Activated CD4-positive, alpha-beta T cell treated with anti-CD3 and anti-CD28 coated beads, Interleukin-2, amount 50 U/mL, for 24 hours (primary cell): ENCODE measurements at places on chromosomes 6 and 20.

DNA sequence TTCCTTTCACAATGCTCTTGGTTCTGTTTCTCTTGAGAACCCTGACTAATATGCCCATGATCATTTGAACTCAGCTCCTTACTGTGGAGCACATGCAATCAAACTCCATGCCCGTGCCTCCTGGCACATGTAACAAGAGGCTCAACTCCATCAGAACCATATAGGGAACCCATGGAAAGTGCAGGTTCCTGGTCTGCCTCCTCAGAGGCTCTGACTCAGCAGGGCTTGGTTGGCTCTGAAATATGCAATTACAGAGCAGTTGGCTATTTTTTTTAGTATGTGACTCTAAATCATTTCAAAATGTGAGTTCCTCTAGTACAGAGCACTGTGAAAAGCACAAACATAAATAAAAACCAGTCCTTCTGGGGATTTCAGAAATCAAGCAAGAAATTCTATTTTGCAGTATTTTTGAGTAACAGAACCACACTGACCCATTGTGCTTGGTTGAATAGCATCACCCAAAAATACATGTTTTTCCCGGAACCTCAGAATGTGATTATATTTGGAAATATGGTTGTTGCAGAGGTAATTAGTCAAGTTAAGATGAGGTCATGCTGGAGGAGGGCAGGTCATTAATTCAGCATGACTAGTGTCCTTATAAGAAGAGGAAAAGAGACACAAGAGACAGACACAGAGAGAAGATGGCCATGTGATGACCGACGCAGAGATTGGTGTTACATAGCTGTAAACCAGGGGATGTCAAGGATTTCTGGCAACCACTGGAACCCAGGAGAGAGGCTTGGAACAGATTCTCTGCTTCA is 13.2 kb upstream of the MAP3K4 start:
- no peak for DNase-seq

DNA sequence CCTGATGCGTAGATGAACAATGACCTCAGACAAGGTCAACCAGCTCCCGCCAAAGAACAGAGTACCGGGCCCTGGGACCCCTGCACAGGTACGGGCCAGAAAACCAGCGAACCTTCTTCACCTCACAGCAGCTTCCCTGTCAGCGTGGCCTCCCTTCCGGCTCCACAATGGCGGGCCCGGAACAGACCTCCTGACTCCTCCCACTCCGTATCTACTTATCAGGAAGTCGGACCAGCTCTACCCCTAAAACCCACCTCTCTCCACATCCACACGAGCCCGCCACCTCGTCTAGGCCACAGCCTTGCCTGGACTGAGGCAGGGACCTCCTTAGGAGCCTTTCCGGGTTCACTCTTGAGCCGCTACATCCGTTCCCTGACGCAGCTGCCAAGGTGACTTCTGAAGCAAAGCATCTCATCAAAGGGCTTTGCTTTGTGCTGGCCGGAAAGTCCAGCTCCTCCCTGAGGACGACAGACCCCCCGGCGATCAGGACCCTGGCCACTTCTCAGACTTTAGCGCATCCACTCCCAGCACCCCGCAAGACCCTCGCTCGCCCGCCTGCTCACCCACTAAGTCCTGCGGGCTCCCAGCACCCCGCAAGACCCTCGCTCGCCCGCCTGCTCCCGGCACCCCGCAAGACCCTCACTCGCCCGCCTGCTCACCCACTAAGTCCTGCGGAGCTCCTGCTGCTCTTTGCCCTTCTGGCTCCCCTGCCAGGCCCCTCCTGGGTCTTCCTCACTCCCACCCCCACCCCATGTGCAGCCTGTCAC is 308.3 kb upstream of the FOXQ1 start:
- DNase-seq = no peak

GRCh38 chr6:133748628-133749027 is 140.3 kb upstream of the TCF21 start:
- DNase-seq = no peak

GRCh38 chr20:41478026-41478425 is 111.4 kb upstream of the EMILIN3 start:
- DNase-seq = no peak

DNA sequence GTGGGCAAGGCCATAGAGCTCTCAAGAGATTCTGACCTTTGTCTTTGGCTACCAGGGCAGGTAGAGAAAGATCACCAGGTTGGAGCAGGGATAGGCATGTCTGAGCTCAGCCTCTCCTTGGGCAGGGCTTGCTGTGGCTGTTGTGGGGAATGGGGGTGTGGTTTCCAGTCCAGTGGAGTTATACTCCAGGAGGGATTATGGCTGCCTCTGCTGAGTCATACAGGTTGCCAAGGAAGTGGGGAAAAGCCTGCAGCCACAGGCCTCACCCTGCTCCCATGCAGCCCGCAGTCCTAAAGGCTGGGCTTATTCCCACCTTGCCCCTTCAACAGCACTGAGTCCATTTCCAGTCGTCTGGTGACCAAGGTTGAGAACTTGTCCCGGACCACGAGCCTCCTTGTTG is 21.9 kb downstream of the MEP1A start:
- DNase-seq = no peak

GRCh38 chr20:1376408-1377270 is 16.2 kb downstream of the FKBP1A start:
- DNase-seq = no peak

GRCh38 chr6:106849120-106849519 is 125.4 kb downstream of the CD24 start:
- DNase-seq = no peak

DNA sequence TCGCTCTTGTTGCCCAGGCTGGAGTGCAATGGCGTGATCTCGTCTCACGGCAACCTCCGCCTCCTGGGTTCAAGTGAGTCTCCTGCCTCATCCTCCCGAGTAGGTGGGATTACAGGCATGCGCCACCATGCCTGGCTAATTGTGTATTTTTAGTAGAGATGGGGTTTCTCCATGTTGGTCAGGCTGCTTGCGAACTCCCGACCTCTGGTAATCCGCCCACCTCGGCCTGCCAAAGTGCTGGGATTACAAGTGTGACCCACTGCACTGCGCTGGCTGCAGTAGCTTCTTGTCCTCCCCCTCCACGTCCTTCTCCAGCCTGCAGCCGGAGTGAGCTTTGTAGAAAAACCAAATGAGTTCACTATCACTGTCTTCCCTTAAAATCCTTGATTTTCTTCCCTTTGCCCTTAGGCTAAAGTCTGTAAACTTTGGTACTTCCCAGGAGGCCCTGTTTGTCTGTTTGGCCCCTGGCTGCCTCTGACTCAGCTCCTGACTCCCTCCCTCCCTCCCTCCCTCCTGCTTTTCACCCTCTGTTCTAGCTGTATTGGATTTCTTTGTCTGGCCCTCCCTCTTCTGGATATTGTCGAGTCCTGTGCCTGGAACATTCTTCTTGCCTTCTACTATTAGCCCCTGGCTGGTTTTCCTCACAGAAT is 12.9 kb downstream of the PARD6B start:
- no peak for DNase-seq

DNA sequence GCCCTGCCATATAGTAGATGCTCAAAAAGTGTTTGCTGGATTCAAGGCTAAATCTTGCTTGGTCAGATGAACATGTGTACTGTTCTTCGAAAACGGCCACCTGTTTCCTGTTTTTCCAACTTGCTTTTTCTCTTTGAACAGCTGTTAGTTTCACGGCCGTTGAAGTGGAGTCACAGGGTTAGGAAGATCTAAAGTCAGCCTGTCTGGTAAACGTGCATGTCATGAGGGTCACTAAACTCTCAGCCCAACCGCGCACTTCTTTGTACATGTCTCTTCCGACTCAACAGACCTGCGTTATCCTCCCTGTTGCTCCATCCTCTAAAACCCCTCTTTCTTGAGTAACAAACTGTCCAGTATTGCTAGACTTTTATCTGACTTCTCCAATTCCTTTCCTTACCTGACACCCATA is 93.2 kb upstream of the MAN1A1 start:
- no peak for DNase-seq

DNA sequence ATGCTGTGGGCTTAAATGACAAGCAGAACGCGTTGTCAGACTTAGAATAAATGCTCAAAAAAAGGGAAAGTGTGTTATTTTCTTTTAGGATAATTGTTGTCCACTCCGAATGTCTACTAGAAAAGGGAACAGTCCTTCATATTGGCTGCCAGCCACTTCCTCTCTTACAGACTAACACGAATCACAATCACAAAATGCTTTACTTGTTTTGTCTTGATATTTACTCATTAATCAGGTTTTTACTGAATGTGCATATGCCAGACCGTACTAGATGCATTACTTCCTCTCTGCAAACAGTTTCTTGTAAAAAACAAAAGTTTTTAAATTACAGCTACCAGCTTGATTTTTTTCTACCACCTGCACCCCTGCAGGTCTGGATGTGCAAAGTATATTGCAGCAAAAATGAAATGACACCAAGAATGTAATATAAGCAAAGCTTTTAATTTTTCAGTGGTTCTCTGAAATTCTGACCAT is 821 bp downstream of the DHX35 start:
- DNase-seq = no peak

DNA sequence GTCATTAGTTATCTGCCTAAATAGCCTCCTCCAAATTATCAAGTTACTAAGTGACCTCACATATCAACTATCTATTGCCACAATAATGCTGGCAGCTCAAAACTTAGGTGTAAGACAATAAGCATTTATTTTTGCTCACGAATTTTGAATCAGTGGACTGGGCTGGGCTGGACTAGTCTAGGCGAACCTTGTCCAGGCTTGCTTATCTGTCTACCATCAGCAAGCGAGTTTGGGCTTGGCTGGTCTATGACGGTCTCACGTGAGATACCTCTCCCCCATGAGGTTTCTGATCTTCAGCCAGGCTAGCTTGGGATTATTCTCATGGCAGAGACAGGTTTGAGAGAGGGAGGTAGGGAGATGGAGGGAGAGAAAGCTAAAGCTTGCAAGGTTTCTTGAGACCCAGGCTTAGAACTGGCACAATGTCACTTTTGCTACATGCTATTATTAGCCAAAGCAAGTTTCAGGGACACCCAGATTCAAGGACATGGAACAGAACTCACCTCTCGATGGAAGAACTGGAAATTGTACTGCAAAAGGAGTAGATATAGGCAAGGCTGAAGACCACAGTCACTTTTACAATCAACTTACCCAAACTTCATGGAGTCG is 80.9 kb downstream of the WASF1 start:
- no peak for DNase-seq

- no peak for DNase-seq
These were observed 37.0 kb upstream of the MPC1 start for GRCh38 chr6:166419717-166420116.

GRCh38 chr6:14062345-14063029 is 55.1 kb upstream of the CD83 start:
- no peak for DNase-seq

GRCh38 chr20:32385541-32385940 is 27.4 kb downstream of the ASXL1 start:
- no peak for DNase-seq

- DNase-seq = no peak
These were observed 129.5 kb upstream of the SULF2 start for GRCh38 chr20:47914792-47915191.

DNA sequence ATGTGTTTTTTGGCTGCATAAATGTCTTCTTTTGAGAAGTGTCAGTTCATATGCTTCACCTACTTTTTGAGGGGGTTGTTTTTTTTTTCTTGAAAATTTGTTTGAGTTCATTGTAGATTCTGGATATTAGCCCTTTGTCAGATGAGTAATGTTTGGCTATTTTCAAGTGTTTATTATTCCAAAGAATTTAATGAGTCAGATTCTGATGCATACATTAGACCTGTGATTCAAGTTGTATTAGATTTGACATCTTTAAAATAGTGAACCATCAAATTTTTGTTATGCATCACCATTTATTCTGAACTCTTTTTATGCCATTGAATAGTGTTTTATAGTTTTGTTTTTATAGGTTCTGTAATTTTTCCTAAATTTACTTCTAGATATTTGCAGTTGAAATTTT is 319.3 kb downstream of the PKHD1 start:
- DNase-seq = no peak

GRCh38 chr20:64038224-64038564 is 2.2 kb downstream of the C20orf204 start:
- DNase-seq = no peak

- DNase-seq = no peak
These were observed 38.7 kb downstream of the MAP3K5 start for GRCh38 chr6:136753624-136754023.

- no peak for DNase-seq
These were observed 47.2 kb upstream of the IPCEF1 start for GRCh38 chr6:154403788-154404187.
